GM23248 (cell line): ENCODE measurements at places on chromosomes 3 and 15.
A peak's percentile ranks its signal among the peaks of the same experiment; 100 is the strongest.

- DNase-seq: peak; percentile 90
Measured at GRCh38 chr15:63870487-63871209, 36.9 kb upstream of the HERC1 start.

- DNase-seq: no peak
Measured at GRCh38 chr3:11282250-11283138, 10.3 kb downstream of the ATG7 start.

DNA sequence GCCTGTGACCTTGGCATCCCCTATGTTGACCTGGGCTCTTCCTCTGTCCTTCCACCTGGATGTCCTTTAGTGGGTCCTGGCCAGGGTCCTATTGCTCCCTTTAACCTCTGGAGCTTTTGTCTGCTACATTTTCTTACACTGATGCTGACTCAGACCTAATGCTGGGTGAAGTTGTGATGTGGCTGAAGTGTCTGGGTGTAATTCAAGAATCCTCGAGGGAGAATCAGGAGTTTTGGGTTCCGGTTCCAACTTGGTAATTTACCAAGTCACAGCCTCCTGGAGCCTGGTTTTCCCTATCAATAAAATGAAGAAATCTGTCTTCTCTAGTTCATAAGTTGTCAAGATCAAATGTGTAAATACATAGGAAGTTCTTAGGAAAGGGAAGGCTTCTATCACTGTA is 25.6 kb downstream of the CEP19 start:
- peak; percentile 38 for DNase-seq

- DNase-seq: no peak
Measured at GRCh38 chr3:32886296-32886695, 65.1 kb upstream of the CCR4 start.

- peak; percentile 82 for DNase-seq
Measured at GRCh38 chr3:61894988-61895935, 333.9 kb downstream of the PTPRG start.

GRCh38 chr3:58471025-58471887 is 20.6 kb upstream of the KCTD6 start:
- DNase-seq: peak; percentile 89

DNA sequence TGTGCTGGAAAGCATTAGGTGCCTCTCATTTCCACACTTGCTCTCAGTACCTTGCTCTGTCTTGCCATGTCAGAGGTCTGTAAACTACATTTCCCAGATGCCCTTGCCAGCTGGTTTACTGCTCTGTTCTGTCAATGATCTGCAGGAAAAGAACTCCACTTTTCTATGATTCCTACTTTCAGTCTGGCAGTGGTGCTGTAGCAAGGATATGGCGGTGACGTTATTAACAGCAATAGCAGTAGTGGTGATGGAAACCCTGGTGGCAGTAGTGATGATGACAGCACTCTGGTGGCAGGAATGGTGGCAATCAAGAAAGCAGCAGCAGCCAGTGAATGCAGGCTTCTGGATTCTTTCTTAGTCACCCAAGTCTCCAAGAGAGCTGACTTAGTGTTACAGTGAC is 665.2 kb downstream of the DIPK2A start:
- peak; percentile 11 for DNase-seq
